ENCODE measurements at places on chromosomes 7 and 10. TPM values are rescaled to one million over a fixed set of nuclear protein-coding genes. Genes with fewer than 3 reads are reported as not detected.

DNA sequence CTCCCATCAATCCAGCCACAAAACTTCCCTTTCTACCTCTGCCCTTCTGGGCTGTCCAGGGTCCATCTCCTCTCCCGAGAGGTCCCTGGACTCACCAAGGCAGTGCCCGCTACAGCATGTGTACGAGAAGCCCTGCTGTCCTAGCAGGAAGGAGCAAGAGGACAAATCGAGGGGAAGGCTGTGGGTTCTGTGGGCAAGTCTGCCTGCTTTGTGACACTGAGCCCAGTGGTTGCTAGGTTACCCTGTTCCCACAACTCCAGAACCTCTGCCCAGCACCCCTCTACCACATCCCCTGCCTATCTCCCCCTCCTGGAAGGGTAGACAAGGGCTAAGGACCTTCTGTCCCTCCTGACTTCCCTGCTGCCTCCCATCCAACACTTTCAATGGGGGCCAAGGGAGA lies at the start of gene TBATA:
TBATA (minus strand) TSS at position 188 of the 400 bp plus-strand sequence. CDS start 1,998 bp downstream, outside the sequence.
- no peak within 1 kb of the TSS for H3K27ac ChIP-seq
- no peaks in the 10 kb centered on the region for H3K27me3 ChIP-seq
- no peaks in the 10 kb centered on the region for H3K4me1 ChIP-seq
- DNase-seq: no peak
- H3K36me3 ChIP-seq: no peaks in the 10 kb centered on the region

- no peak overlapping the region for H3K4me3 ChIP-seq
- no peaks in the 10 kb centered on the region for H3K4me1 ChIP-seq
- H3K27ac ChIP-seq: no peak overlapping the region
- no peaks in the 10 kb centered on the region for H3K36me3 ChIP-seq
- H3K27me3 ChIP-seq: no peaks in the 10 kb centered on the region
- no peak for DNase-seq
These were observed 48.8 kb downstream of the COL26A1 start for GRCh38 chr7:101411508-101411874.

DNA sequence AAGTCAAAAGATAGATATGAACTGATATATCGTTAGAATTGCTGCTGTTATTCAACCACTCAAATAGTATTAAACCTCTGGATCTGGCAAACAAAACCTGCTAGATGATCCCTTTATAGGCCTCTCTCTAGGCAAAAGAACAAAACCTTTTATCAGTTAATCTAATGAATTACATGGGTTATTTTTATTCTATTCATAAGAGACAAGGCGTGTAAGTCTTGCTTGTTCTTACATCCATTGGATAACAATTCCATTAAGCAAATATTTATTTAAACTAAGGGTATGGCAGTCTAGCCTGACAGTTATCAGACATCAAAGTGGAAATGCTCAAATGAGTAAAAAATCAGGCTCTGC lies 16.6 kb upstream of the ADRB1 start:
- no peak overlapping the region for H3K4me3 ChIP-seq
- DNase-seq: no peak

DNA sequence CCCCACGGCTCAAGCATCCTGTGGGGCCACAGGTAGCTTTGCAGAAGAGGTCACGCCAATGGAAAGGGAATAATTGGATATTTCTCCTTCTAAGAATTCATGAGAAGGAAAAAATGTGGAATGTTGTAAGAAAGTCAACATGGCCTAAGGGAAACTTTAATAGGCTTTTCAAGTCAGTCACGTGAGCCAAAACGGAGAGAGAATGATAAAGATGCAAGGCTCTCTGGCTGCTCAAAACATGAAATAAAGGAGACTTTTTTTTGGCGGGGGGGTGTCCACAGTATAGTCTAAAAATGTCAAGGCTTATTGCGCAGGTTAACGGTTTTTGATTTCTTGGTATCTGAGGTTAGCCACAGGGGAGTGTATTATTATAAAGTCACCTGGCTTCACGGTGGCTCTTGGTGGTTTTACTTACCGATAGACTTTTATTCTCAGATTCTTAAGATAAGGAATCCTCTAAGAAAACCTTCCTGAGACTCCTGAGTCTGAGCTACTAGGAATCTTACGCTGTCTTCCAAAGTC lies 148.1 kb downstream of the ARHGAP21 start:
- no peak overlapping the region for H3K27ac ChIP-seq
- no peaks in the 10 kb centered on the region for H3K36me3 ChIP-seq
- no peak for DNase-seq
- no peak overlapping the region for H3K4me3 ChIP-seq

DNA sequence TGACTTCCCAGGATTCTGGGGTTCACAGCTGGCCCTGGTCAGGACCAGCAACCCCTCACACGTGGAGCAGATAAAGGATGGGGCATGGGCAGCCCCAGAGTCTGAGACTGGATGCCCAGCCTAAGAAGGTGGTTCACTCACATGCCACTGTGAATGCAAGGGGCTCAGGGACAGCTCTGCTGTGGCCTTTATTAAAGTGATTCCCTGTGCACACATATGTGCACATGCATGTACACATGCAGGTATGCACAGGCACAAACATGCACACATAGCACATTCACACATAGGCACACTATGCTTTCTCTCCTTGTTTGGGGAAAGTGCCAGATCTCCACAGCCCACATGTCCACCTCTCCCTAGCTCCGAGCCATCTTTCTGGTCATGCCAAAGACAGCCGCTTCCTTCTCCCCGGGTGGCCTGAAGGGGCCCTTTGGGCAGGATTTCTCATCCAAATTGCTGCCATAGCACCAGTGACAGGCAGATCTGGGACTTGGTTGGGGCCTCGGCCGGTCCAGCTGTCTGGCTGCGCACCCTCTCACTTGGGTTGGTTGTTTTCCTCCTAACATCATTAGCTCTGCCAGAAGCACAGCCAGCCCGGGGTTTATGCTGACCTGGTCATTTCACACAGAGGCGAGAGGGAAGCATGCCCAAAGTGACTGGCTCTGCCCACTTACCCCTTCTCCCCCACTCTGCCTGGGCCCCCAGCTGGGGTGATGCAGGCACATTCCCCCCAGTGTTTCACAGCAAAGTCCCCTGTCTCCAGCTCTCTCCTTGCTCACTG lies 1.4 kb downstream of the GCK start:
- no peaks in the 10 kb centered on the region for H3K27me3 ChIP-seq
- H3K27ac ChIP-seq: no peak overlapping the region
- no peaks in the 10 kb centered on the region for H3K36me3 ChIP-seq
- H3K4me1 ChIP-seq: no peaks in the 10 kb centered on the region
- H3K4me3 ChIP-seq: no peak overlapping the region

RET gene
- not detected for total RNA-seq

HOXA1 gene
- not detected for total RNA-seq

HECW1 gene
- total RNA-seq: 2.3 TPM
